ENCODE measurements at places on chromosomes 5 and 9. TPM values are rescaled to one million over a fixed set of nuclear protein-coding genes. Genes with fewer than 3 reads are reported as not detected.

- DNase-seq = no peak
- no peak overlapping the region for H3K4me3 ChIP-seq
- H3K36me3 ChIP-seq = no peaks in the 10 kb centered on the region
- H3K27me3 ChIP-seq = no peaks in the 10 kb centered on the region
These were observed 116.1 kb downstream of the ARL15 start for GRCh38 chr5:54194318-54194717.

SURF2 gene
- 36.2 TPM for total RNA-seq

DNA sequence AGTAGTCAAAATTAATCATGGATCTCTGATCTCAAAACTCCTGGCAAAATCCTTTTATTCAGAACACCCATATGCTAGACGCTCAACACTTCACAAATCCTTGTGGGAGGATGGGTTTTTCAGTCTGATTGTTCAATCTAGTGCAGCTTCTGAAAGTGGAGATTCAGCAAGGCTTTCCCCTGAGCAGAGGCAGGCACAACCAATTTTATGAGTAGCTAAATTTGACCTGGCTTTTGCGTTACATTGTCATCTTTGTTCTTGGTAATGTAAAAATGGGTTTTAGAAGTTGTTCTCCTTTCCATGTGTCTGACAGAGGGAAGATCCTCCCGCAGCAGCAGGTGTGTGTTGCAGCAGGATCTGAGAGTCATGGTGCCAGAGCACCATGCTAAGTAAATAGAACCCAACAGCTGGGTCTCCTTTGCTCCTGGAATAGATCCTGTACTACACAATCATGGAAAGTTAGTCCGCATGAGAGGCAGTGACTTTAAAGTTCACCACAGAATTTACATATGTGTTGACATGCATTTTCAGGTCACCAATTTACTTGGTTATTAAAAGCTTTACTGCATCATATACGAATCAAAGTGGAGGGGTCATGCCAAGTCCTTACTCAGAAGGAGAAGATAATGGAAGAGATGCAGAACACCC lies 70.1 kb upstream of the MEF2C start:
- H3K4me3 ChIP-seq = no peak overlapping the region
- no peaks in the 10 kb centered on the region for H3K4me1 ChIP-seq
- no peak for DNase-seq

KIF20A gene
- 13.7 TPM for total RNA-seq

Measured in esophagus squamous epithelium (tissue), 5 donors.